ENCODE measurements at places on chromosomes 6 and 20.

GRCh38 chr6:106220485-106220884 lies 105.1 kb downstream of the ATG5 start:
- no peak for DNase-seq

DNA sequence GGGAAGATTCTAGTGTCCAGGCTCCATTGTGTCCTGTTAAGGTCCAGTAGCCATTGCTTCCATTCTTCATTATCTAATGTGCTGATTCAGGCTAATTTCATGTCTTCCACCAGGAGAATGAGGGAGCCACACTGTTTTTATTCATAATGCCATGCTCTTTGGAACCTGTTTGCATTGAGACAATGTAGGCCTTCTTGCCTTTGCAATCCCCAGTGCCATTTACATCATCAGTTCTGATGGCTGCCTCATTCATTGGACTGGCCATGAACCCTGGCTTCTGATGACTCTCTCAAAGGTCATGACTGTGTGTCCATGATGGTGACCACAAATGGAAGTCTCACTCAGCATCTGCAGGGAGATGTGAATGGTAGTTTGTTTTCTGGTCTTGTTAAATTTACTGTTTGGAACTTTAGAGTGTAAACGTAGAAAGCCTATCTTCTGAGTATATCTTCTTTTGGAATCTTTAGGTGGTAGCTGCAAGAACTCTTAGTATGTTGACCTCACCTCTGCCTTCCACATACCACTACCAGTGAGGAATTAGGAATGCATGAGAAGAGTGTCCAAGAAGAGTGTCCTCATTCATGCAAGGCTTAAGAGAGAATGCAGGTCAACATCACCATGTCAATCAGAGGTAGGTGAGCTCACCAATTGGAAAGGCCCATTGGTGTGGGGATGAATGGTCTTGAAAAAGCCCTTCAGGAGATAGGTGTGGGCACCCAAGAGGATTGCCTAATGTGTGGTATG lies 42.9 kb upstream of the ZFP64 start:
- DNase-seq, result no peak

GRCh38 chr20:63074631-63075030 lies 67.9 kb upstream of the BHLHE23 start:
- no peak for DNase-seq

GRCh38 chr20:60840971-60841370 lies 411.1 kb upstream of the CDH4 start:
- no peak for DNase-seq

DNA sequence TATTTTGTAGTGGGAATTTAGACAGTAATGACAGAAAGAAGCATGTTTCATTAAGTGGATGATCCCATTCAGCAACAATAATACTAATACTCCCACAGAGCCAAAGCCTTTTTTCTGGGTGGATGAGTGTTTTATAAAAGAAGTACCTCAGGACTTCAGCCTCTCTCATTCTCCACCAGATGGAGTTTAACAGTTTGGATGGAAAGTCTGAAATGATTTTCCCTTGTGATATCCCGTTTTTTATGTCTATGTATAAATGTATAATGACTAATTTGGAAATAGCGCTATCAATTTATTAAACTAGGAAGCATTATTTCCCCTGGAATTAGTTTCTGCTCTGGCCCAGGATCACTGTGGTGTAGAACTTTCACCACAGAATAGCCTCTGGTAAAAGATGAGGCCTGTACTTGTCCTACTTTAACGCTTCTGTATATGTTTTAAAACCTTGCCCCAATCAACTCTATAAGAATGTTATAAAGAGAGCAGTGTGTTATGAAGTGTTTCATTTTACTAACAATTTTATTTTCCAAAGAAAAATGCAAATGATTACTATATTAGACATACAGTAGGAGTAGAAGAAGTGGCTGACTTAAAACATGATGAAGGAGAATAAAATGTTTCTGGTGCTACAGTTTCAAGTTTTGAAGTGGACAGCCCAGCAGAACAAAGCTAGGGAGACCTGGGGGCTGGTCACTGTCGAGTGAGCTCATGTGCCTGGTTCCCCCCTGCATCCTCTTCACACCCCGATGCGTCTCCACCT lies 135.6 kb downstream of the HIVEP1 start:
- DNase-seq, result no peak

GRCh38 chr6:107115695-107116327 lies 496 bp upstream of the BEND3 start:
- peak; percentile 77 for DNase-seq

- no peak for DNase-seq
These were observed 59.5 kb downstream of the CBFA2T2 start for GRCh38 chr20:33549229-33549999.

- DNase-seq, result no peak
These were observed 102.2 kb downstream of the UNC5CL start for GRCh38 chr6:40936818-40937251.

DNA sequence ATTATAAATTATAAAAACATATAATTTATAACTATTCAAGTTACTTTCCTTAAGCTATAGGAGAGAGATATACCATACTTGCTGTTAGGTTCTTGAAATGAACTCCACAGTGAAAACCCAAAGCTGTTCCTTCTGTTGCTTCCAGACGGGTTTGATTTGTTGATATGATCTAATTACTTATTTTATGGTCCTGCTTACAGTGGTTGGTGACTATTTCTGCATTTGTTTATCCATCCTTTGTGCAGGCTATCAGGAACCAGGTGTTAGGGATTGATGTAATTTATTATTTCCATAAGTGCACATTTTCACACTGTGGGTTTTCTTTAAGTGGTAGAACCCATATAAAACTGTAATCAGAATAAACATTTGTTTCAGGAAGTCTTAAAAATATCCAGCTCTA lies 167.1 kb downstream of the KIF6 start:
- DNase-seq, result no peak

- DNase-seq, result no peak
These were observed 36.8 kb downstream of the THBS2 start for GRCh38 chr6:169216830-169217229.

- no peak for DNase-seq
These were observed 211.9 kb downstream of the FOXC1 start for GRCh38 chr6:1821513-1822183.

GRCh38 chr6:166465671-166466087 lies 82.9 kb upstream of the MPC1 start:
- DNase-seq, result peak; percentile 66

GRCh38 chr20:23438661-23439060 lies 824 bp upstream of the CSTL1 start:
- DNase-seq, result no peak

GRCh38 chr6:31096215-31096614 lies 16.2 kb downstream of the C6orf15 start:
- DNase-seq, result no peak

DNA sequence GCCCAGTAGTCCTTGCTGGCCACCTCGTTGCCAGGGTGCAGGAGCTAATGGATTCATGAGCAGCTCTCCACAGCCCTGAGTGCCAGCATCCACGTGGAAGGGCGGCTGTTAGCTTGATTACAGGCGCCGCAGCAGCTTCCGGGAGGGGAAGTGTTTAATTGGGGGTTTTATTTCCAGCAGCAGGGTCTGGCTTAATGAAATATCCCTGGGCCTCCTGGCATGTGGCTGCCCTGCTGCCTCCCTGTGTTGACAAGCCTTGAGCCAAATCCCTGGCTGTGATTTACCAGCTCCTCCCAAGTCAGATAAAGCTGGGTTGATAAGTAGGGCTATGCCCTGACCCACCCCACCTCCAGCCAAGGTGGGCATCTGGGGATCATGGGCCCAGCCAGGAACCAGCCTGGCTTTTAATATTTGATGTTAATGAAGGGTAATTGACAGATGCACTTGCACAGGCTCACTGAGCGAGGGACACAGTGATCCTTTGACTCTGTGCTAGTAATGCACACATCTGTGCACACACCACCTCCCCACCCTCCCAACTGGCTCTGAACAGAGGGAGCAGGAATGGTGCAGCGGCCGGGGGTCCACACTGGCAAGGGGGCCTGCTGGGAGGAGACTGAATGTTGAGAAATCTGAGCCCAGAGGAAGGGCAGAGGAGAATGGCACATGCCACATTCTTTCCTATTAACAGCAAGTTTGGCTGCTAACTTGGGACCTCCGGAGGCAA lies 13.6 kb downstream of the GLP1R start:
- no peak for DNase-seq

- DNase-seq, result no peak
These were observed 10.8 kb upstream of the BTBD3 start for GRCh38 chr20:11906626-11907480.

DNA sequence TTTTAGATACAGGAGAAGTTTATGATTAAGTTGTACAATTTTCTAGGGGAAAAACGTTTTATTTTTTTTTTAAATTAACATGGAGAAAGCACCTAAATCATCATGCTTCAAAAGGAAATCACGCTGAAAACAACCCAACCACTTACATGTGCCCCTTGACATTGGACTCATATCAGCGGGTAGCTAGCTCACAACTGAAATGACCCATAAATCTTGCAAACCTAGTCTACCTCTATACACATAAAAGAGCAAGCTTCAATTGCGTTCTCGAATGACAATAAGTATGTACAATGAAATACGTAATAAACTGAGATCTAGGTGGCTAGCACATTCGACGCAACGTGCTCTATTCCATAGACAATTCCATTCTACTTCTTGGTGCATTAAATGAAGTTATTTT lies 722.9 kb upstream of the AGPAT4 start:
- no peak for DNase-seq

DNA sequence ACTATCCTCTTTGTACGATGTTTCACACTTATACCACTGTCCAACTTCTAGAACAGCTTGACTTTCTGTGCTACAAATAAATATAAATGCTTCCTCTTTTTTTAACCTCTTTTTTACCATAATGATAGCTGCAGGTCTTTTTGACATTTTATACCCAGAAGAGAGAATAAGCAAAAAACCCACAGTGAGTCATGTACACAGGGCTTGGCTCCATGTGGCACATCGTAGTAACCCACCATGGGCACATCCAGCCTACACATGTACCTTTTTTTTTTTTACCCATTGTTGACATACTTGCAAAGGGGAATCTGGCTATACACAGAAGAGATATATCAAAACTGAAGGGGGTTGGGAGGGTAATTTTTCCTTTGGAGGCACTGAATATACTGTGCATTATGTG lies 59.5 kb upstream of the RSPO3 start:
- DNase-seq, result no peak

- DNase-seq, result no peak
These were observed 38.0 kb downstream of the CST8 start for GRCh38 chr20:23528867-23529431.

DNA sequence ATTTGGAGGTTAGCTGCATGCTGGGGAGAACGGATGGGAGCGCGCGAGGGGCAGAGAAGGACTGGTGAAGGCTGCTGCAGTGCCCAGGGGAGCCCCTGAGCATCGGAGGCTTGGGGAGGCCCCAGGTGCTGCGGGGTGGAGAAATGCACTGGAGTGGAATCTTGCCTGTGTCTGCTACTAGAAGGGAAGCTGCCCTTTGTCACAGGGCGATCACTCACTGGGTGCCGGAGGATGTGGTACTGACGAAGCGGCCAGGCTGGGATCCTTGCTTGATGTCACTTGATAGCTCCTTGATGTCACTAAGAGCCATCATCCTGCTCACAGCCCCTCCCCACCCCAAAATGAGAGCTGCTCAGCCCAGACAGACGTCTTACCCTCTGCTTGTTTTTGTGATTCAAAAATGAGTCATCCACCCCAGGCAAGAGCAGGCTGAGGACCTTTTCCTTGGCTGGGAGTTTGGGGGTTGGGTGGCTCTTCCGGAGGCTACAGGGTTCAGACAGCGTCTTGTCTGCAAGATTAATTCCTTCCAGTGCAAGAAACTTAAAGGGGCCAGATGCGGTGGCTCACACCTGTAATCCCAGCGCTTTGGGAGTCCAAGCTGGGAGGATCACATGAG lies 62.6 kb upstream of the PMEPA1 start:
- peak; percentile 52 for DNase-seq

DNA sequence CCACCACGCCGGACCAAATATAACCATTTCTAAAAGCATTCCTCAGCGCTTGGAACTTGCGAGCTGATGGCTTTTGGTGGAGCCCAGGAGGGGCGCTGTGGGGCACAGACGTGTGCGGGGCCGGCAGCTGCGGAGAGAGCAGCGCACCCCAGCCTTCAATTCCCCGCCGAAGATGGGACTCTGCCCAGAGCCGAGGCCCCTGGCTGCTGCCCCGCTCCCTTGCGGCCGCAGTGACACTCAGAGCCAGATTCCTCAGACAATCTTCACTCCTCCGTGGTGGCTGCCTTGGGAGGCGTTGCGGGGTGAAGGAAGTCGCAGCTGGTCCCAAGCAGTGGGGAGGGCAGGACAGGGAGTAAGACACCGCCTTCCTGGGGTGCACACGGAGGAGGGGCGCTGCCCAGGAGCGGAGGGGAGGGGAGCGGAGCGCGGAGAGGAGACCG lies 87.7 kb downstream of the TMEM242 start:
- DNase-seq, result no peak

- DNase-seq, result peak; percentile 68
These were observed 76.4 kb upstream of the RNF24 start for GRCh38 chr20:4091490-4092479.

DNA sequence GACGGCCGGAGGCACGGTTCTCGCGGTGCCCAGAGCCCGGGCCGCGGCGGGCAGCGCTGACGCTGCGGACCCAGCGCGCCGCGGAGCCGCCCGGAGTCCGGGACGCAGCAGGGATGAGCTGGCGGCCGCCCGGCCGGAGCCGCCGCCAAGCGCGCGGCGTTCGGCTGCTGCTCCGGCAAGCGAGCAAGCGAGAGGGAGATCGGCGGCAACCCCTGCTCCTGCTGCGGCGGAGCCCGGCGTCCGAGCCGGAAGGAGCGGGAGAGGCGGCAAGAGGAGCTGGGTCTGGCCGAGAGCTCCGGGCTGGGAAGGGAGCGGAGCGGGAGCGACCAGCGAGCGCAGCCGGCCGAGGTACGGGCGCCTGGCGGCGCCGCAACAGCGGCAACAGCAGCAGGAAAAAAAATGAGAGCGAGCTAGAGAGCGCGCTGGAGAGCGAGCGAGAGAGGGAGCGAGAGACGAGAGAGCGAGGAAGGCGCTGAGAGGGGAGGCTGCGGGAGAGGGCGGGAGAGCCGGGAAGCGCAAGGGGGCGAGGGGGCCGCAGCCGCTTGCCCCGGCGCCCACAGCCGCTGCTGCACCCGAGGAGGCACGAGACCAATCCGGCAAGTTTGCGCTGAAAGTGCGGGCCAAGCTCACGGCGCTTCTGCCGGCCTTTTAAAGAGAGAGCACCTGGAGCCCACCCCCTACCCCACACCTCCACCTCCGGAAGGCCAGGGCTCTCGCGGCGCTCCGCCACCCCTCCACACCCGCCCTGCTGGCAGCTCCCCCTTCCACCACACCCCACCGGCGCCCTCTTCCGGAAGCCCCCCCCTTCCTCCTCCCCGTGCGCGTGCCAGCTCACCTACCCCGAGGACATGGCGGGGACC lies 496 bp downstream of the GRM4 start:
- DNase-seq, result peak; percentile 80

- no peak for DNase-seq
These were observed 8.5 kb upstream of the GSTA5 start for GRCh38 chr6:52849137-52849536.

Measured in 8988T (cell line).